ENCODE measurements at places on chromosomes 4 and X.

GRCh38 chr4:174503079-174503715, 19.1 kb downstream of the HPGD start:
- no peak for DNase-seq

DNA sequence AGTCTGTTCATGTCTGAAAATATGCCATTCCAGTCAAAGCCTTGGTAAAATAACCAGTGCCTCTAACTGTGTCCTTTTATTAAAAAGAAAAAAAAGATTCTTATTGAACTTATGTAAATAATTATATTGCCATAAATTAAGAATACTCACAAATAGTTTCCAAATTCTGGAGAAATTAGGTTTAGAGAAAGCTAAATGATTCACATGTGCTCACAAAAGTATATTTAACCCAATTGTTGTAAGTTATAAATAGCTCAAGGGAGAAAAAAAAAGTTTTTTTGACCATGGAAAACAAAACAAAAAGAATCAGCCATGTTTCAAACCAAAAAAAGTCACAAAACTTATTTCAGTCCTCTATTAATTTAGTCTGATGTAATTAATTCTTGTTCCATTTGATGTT, 25.3 kb upstream of the HERC6 start:
- DNase-seq: no peak

- DNase-seq: no peak
Observed at GRCh38 chrX:132730726-132731125, 227.7 kb downstream of the HS6ST2 start.

- DNase-seq: no peak
Observed at GRCh38 chr4:124727331-124727890, 14.9 kb upstream of the ANKRD50 start.

- DNase-seq: no peak
Observed at GRCh38 chrX:45862801-45863200, 662.1 kb upstream of the DIPK2B start.

- no peak for DNase-seq
Observed at GRCh38 chrX:12865359-12865758, 1.5 kb upstream of the TLR7 start.

DNA sequence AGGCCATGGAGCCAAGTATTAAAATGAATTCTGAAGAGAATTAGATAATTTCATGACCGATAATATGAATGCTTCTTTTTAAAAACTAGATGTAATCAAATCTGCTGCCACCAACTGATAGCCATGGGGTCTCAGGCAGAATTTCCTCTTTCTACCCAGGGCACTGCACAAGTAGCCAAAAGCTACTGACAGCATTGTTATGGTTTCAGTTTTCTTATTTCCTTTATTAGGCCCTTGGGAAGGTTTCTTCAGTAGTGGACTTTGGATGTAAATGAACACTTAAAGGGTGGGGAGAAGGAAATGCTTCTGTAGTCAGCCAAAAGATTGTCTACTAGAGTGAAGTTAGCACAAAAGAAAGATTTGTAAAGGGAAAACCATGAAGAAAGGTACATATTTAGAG, 686.0 kb downstream of the ADGRL3 start:
- no peak for DNase-seq

DNA sequence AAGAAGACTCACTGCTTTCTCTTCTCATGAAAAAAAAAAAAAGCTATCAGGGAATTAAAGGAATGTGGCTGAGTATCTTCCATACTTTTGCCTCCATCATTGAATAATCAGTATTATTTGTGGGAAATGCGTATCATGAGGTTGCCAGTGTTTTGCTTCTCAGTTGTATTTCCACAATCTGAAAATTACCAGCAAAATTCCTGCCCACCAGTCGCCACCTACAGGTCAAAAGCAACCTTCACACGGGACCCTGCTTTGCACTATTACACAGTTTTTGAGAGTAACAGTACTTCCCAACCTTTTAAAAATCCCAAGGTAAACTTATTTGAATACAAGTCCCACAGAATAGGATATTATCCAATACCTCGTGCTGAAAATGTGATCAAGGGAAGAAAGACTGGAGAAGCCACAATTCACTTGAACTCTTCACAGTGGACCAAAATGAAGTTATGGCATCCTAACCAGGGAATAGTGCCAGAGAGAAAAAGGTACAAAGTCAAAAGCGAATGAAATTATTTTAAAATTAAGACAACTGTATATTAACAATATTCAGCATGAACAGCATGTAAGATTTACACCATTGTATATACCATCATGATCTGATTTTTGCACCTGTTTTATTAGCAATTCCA, 30.4 kb downstream of the PGRMC1 start:
- DNase-seq: peak; percentile 17

- no peak for DNase-seq
Observed at GRCh38 chrX:130083107-130083490, 27.2 kb downstream of the ELF4 start.

DNA sequence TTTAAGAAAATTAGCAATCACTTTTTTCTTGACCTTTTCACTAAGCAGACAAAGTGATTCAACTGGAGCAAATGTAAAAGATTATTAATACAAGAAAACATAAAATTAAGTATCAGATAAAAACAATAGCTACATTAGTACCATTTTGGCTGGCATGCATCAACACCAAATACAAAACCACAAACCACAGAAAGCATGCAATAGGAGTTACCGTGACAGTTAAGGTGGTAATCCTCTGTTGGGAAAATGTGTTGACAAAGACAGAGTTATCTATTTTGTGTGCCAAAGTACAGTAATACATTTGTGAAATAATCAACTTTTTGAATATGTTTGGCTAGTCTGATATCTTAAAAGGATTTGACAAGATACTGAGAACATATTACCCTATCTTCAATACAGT, 89.8 kb upstream of the ETNPPL start:
- DNase-seq: peak; percentile 12

DNA sequence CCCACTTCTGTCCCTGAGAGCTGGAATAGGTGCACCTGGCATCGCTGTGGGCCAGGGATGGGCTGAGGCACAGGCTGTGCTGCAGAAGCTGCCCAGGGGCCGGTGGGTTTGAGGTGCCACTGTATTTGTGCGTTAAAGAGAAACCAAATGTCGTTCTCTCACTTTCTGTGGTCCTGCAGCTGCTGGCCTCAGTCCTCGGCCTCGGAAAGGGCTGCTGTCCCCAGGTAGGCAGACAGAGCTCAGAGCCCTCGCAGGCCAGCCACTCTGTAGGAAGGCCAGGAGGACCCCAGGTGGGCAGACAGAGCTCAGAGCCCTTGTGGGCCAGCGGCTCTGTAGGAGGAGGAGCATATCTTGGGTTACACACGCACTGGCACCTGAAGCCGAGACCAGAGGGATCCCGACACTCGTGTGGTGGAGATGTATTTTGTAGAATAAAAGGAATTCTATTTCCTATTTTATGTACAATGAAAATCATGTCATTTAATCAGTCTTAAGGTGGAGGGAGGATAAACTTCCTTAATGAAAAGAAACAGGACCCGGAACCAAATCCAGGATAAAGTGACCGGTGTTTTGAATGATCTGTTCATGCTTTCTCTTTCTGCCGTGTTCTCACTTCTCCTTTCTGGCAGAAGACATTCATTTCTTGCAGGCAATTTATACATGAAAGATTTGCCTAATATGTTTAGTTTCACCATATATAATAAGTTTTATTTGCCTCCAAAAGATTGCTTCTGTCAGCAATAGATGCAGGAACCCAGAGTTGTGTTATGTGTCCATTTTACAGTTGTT, 54.4 kb upstream of the HGFAC start:
- no peak for DNase-seq

DNA sequence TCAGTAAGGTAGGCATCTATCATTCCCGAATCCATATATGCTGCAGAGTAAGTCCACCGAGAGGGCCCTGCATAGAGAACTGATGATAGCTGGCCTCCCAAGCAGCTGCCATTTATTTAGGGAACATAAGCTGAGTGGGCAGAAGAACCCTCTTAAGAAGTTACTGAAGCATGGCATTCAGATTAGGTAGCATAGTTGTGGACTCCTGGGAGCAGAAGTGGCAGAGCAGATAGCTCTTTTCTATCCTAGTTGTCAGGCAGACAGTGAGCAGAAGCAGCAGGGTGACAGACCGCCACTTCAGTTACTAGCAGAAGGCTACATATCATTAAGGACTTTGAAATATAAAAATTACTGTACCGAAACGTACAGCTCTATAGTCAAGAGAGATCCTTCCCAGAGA, 454.7 kb downstream of the PPP4R3C start:
- DNase-seq: no peak

- DNase-seq: no peak
Observed at GRCh38 chr4:188993871-188994270, 854.6 kb downstream of the TRIML1 start.

DNA sequence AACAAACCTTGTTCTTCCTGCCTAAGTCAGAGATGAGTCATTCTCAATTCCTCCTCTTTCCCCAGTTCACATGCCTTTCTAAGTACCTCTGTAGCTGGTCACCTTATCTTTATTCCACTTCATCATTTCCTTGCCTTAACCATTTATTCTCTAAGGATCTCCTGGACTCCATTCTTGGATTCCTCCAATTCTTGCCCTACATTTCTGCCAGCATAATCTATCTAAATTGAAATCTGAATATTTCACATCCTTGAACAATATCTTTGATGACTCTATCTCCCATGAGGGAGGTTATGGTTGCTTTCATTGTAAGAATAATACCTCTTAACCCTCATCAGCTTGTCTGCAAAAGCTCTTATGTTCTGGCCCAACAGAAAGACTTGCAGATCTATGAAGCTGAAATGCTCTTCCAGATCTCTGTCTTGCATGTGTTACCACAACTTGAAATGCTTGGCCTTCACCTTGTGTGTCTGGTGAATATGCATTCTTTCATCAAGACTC, 28.6 kb upstream of the PDE5A start:
- DNase-seq: no peak

GRCh38 chr4:186132577-186133242, 28.2 kb downstream of the FAM149A start:
- DNase-seq: no peak

DNA sequence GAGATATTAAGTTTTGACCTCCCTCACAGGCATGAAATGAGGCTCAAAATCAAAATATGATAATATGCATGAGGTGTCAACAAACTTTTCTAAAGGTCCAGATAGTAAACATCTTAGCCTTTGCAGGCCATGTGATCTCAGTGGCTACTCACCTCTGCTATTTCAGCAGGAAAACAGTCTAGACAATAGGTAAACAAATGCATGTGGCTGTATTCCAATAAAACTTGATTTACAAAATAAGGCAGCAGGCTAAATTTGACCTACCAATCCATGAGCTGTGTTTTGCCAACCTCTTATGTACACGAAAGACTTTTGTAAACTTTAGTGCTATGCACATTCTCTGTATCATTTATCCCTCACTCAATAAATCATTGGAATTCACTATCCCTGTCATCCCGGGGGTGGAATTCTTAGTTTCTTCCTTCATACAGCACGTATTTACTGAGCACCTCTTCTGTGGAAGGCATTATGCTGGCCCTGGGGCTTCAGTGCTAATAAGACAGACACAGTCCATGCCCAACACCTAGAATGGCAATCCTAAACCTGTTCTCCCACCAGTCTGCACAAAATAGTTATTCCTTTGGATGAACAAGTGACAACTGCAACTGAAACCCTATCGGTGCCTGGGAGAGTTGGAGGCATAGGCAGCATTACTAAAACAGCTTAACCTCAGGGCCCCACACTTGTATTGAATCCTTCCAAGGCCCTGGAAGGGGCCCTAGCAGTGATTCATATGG, 19.9 kb downstream of the MAGEB17 start:
- DNase-seq: no peak

DNA sequence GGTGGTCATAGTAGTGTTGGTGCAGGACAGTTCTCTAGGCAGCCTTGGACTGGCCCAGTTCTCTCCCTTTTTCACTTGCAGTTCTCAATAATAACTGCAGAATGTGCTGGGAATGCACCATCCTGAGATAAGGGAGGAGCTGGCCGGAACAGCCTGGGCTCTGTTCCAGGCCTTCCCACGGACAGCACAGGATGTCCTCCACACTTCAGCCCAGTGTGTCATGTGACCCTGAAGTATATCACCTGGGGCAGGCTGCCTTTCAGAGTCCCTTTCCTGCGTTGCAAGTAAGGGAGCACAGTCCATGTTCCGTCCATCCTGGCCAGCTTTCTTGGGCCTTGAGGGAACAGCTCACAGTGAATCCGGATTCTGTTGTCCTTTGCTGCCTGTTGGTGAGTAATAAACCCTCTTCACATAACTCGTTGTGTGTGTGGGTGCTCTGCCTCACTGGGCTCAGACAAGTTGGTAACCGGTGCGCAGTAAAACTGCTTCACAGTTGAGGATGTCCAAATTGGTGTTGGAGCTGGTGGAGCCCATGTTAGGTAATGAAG, 32.3 kb upstream of the BBS12 start:
- DNase-seq: no peak

DNA sequence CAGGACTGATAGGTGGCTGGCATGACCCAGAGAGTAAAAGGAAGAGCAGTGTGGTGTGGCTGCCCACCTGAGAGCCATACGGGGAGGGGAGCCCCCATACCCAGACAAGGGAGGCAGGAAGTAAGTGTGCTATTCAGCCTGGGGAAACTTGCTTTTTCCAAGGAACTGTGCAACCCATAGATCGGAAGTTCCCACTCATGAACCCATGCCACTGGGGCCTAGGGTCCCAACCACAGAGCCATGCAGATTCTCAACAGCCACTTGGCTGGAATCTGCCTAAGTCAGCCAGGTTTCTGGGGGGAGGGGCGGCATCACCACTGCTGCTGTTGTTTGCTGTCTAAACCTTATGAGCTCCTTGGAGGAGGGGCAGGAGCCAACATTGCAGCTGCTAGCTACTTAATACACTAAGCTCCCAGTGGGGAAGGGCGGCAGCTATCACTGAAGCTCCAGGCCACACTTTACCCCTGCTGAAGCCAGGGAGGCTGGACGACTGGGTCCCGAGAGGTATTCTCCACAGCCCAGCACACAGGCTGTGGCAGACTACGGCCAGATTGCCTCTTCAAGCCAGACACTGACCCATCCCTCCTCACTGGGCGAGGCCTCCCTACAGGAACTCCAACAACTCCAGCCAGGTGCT, 410.4 kb downstream of the INPP4B start:
- no peak for DNase-seq

GRCh38 chrX:10945498-10945897, 165.6 kb upstream of the HCCS start:
- no peak for DNase-seq

DNA sequence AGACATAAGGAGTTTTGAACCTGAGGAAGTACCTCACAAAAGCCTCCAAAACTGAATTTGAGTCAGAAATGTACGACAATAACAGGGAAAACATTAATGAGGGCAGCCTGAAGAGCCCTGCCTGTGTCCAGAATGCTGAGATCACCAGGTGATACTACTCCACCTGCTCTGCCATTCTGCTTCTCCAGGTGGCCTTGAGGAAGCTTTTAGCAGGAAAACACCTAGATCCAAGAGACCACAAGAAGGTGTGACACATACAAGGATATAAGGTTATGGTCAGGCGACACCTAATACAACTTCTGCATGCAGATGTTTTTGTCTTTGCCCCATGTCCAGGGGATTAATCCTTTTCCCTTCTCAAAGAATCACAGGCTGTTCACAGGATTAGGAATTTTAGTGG, 15.3 kb downstream of the SOWAHB start:
- DNase-seq: no peak

GRCh38 chr4:67699603-67700002, 1.4 kb downstream of the UBA6 start:
- DNase-seq: no peak

Data from activated CD4-positive, alpha-beta T cell treated with anti-CD3 and anti-CD28 coated beads, Interleukin-2, amount 50 U/mL, for 16 hours (primary cell).